Muscle of leg (tissue), 16 donors: ENCODE measurements at places on chromosomes 13 and 19. TPM values are rescaled to one million over a fixed set of nuclear protein-coding genes. Genes with fewer than 3 reads are reported as not detected.

LIM2 gene
- not detected for polyA plus RNA-seq

CYP2A7 gene
- polyA plus RNA-seq, result not detected

GRCh38 chr13:24670961-24671381 lies 9.2 kb upstream of the ATP12A start:
- no peak for DNase-seq

- DNase-seq, result no peak
Observed at GRCh38 chr13:21541980-21542379, 62.0 kb downstream of the MICU2 start.

SIGLEC7 gene
- 0.78 TPM for polyA plus RNA-seq

DNA sequence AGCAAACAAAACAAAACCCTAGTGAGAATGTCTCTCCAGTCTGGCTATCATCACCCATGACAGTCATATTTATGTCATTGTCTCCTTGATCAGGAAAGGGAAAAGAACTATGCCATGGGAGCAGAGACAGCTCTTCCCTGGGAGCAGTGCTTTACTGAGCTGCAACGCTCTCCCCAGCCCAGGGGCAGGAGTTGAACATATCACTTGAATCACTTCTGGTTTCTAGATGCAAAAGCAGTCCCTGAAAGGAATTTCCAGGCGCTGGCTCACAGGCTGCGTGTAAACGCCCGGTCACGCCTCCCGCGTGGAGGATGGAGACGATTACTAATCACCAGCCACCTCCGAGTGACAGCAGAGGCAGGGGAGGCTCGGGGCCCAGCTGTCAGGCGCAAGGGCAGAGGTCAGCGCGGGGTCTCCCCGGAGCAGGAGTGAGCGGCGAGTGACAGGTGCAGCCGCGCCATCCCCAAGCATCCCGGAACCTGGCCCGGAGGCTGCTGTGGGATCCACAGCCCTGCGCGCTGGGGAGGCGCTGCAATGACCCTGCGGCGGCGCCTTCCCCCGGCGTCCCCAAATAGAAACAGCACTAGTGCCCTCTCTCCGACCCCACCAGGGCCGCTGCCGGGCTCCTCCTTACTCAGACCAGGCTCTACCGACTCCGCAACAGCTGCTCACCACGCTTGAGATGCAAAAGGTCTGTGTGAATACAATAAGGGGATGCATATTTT lies 23.5 kb upstream of the DCLK1 start:
- peak; percentile 79 for DNase-seq

- peak; percentile 91 for DNase-seq
Observed at GRCh38 chr13:44155422-44156293, 218.0 kb upstream of the SERP2 start.

DNA sequence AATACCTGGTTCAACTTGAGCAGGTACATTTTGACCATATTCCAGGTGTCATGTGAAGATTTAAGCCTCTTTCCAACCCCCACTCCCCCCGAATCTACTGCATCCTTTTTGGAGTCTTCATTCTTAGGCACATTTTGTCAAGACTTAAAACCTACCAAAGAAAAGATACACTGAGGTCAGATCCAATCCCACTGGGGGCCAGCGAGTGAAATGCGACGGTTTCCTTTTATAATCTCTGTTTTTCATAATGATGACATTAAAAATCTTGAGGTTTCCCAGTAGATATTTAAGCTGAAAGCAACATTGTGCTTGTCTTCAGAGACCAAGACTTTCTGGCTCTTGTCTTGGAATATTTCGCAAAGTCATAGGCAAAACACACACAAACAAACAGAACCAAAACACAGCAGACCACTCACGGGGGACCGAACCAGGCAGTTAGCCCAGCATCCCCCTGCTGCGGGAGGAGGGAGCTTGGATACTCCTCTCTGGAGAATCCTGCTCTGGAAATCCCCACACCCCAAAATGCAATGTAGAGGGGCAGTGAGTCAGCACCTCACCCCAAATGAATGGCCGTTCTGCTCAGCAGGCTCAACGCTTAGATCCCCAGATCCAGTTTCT lies 506 bp upstream of the GAS6 start:
- peak; percentile 59 for DNase-seq

NPAS1 gene
- 1.6 TPM for polyA plus RNA-seq

SYCN gene
- polyA plus RNA-seq, result not detected

FPR3 gene
- 0.17 TPM for polyA plus RNA-seq

STOML3 gene
- 0.31 TPM for polyA plus RNA-seq

- DNase-seq, result peak; percentile 25
Observed at GRCh38 chr13:39370554-39370953, 232.4 kb downstream of the LHFPL6 start.

GRCh38 chr13:51619614-51620013 lies 35.4 kb downstream of the WDFY2 start:
- peak; percentile 65 for DNase-seq

GRCh38 chr19:3224346-3225168 lies at the start of gene CELF5:
Gene CELF5 (plus strand): TSS chr19:3224661. CDS start chr19:3224740, 79 bp downstream.
- peak; percentile 69 for DNase-seq

DNA sequence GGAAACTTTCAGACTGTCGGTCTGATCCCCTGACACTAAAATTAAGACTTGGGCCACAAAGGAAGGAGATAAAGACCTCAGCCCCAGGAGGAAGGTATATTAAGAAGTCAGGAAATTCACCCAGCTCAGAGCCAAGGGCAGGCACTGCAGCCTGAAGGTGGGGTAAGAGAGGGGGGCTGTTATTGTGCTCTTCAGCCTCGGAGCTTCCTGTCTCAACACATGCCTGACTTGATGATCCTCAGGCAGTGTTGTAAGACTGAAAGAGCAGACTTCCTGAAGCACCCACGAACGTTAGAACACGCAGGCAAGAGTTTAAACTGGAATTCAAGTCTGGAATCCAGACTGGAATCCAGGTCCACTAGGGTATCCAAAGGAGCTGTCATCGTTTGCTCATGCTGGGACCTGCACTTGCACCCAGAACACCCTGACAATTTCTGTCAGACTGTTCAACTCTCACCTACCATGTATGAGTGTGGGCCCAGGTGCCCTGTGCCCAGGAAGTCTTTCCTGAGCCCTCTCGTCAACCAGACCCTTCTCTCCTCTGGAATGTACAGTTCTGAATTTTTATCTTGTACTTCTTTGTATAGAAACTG lies 10.7 kb upstream of the FLT1 start:
- no peak for DNase-seq

IL17D gene
- 33.3 TPM for polyA plus RNA-seq

DNA sequence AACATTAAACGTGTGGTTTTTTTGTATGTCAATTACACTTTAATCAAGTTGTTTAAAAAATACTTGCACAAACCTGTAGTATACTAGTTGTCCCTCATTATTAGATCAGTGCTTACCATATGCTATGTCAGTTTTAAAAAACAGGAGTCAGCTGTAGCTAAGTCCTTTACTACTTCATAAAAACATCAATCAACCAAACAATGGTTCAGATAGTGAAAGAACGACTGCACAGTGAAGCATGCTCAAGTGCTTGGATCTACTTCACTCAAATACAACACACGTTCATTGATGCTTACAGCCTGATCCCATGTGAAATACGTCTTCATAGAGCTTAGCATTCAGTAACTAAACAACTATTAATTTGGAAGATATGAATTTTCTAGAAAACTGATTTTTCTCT lies 225.0 kb downstream of the FGF14 start:
- DNase-seq, result no peak

GRCh38 chr19:44582581-44583265 lies 30.6 kb upstream of the IGSF23 start:
- no peak for DNase-seq

RXFP2 gene
- 0.17 TPM for polyA plus RNA-seq

- peak; percentile 1 for DNase-seq
Observed at GRCh38 chr13:87198371-87198770, 472.8 kb upstream of the SLITRK5 start.

GRCh38 chr19:9735986-9736385 lies 32.6 kb downstream of the ZNF846 start:
- no peak for DNase-seq

SMIM24 gene
- 0.34 TPM for polyA plus RNA-seq

GRCh38 chr19:2850256-2850925 lies 9.1 kb downstream of the ZNF555 start:
- DNase-seq, result no peak

MATK gene
- polyA plus RNA-seq, result 0.87 TPM

GRCh38 chr19:18504886-18505610 lies 16.8 kb downstream of the ELL start:
- DNase-seq, result no peak

DNA sequence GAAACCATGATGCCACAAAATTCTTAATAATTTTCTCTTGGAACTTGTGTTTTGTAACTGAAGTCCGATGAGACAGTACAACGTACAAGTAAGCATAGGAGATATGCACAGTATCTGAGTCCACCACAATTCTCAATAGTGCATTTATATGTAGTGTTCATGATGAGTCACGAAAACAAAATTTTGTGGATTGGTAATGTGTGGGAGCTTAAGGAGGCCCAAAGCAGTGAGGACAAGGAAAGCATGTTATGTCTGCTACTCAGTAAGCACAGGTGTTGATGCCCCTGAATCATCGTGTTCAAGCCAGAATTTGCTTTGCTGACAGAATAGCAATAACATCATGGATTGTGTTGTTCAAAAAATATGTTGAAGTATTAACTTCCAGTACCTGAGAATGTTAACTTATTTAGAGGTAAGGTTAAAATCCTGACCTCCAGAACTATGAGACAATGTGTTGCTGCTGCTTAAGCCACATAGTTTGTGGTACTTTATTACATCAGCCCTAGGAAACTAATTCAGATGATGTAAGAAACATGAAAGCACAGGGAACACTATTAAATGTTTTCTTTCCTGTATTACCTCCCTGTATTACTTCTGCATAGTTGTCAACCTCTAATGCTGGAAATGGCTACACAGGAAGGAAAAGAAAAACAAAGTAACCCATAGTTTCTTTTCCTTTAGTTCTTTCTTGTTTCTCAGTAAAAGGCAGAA lies 201.3 kb downstream of the SLITRK6 start:
- no peak for DNase-seq

KLK4 gene
- polyA plus RNA-seq, result not detected

GRCh38 chr19:40035996-40036395 lies 20.0 kb downstream of the ZNF780B start:
- no peak for DNase-seq

KLK2 gene
- not detected for polyA plus RNA-seq

DNA sequence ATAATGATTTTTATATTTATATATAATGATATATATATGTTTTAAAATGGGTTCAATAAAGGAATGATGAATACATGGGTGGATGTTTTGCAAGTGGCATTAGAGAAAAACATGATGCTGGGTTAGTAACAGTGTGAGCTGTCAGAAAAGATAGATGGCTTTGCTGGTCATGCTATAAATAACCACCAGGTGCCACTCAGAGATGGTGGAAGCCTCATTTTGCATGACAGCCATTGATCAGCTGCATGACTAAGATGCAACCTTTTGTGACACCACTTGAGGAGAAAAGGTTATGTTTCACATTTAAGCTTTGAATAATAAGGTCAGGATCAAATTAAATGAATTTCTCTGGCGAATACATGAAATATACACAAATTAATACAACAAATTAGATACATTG lies 737.7 kb downstream of the PCDH9 start:
- DNase-seq, result no peak

DNA sequence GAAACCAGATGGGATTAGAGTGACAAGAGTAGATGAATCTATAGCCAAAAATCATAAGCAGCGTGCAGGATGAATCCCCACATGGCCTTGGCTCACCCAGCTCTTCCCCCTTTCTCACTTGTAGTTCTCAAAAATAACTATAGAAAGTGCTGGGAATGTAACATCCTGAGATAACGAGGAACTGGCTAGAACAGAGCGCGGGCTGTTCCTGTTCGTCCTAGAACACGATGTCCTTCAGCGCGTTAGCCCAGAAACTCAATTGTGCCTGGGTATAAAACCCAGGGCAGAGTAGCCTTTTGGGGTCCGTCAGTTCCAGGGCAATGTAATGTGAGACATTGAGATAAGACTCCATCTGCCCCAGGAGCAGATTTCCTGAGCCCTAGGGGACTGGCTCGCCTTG lies 326.2 kb downstream of the TSHZ3 start:
- DNase-seq, result no peak

ZNF729 gene
- not detected for polyA plus RNA-seq

ZNF682 gene
- polyA plus RNA-seq, result 5.5 TPM

GRCh38 chr13:28510066-28510465 lies 15.1 kb upstream of the FLT1 start:
- no peak for DNase-seq

- no peak for DNase-seq
Observed at GRCh38 chr13:102679449-102680132, 15.3 kb downstream of the METTL21C start.

KLK14 gene
- not detected for polyA plus RNA-seq

GRCh38 chr13:46644816-46645215 lies 91.8 kb downstream of the LRCH1 start:
- peak; percentile 48 for DNase-seq

GRCh38 chr19:33613620-33614000 lies 8.1 kb upstream of the CHST8 start:
- no peak for DNase-seq

- DNase-seq, result no peak
Observed at GRCh38 chr19:38945562-38946228, 15.0 kb downstream of the MRPS12 start.

GRCh38 chr13:79404361-79404760 lies 1.7 kb downstream of the RBM26 start:
- no peak for DNase-seq

DNA sequence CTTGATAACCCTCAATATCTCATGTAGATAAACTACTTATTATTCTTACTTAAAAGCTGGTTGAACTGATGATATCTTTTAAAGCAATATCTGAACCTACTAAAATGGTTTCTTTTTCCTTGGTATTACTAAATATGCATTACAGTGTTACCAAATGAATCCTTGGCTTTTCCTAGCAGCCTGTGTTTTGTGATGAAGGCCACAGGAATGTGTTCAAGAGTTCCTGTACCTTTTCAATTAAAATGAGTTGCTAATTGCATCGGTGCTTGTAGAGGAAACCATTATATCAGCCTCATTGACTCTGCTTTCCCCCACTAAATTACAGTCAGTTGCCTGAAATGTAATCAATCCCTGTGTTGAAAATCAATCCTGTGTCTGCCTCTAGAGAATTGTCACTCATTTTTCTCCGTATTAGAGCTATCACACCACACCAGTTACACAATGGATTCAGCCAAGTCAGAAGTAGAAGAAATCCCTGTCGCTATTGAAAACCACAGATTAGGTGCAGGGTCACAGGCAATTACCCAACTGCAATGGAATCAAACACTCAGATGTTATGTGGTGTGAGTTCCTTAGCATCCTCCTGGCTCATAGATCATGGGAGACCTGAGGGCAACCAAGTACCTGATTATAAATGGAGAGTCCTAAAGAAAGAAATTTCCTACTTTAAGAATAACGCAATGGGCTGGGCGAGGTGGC lies 13.3 kb downstream of the FAM216B start:
- no peak for DNase-seq

DNA sequence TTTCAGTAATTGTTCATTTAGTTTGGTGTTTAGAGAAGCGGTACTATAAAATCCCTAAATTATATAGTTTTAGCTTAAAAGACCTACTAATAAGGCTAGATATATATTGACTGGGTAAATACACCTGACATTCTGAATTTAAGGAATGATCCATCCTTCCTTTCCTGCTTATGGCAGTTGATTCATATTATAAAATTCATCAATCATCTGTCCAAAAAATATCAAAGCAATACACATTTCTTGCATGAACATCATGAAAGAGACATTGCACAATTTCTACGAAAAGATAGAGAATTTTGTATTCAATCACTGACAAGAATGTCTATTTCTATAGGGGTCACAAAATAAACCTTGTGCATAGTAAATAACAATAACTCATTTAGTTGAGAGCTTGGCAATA lies 514.9 kb downstream of the SLITRK6 start:
- DNase-seq, result no peak
